Endothelial cell of umbilical vein (primary cell): ENCODE measurements at places on chromosomes 4 and X. TPM values are rescaled to one million over a fixed set of nuclear protein-coding genes. Genes with fewer than 3 reads are reported as not detected.
A peak's percentile ranks its signal among the peaks of the same experiment; 100 is the strongest.

DNA sequence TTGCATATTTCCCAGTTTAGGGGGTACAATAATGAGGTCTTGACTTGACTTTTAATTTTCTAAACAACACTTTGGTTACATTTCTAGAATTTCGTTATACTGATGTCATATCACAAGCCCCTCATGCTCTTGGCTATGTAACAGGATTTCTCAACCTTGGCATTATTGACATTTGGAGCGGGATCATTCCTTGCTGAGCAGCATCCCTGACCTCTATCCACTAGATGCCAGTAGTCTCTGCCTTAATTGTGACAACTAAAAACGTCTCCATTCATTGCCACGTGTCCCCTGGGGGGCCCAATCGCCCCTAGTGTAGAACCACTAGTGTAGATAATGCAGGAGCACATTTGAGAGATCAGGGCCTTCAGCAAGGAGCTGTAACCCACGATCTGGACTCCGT lies 234.2 kb upstream of the MID1 start:
- no peak overlapping the region for H3K27ac ChIP-seq
- no peak for DNase-seq
- no peaks in the 10 kb centered on the region for H3K4me1 ChIP-seq
- H3K27me3 ChIP-seq: no peaks in the 10 kb centered on the region

GRCh38 chr4:71659979-71660378 lies 123.9 kb downstream of the GC start:
- no peak overlapping the region for H3K27ac ChIP-seq
- H3K4me3 ChIP-seq: no peak overlapping the region
- DNase-seq: no peak
- no peaks in the 10 kb centered on the region for H3K36me3 ChIP-seq

DNA sequence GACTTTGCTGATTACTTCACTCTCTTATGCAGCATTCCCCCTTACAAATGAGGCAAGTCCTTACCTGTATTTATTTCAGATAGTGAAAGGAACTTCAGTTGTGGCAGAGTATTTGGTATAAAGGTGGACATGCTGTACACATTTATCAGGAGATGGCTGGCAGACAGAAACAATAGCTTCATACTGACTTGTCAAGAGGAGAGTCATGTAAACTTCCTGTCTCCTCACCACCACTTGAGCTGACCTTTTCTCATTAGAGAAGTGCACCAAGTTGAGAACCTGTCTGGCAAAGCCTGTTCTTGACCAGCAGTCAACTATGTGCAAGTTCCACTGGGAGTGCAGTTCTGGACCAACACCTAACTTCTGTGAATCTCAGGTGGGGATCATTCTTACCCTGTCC lies 80.8 kb downstream of the LARP1B start:
- H3K27me3 ChIP-seq: no peaks in the 10 kb centered on the region
- no peaks in the 10 kb centered on the region for H3K36me3 ChIP-seq
- H3K4me3 ChIP-seq: no peak overlapping the region
- H3K27ac ChIP-seq: no peak overlapping the region
- peak; percentile 19 for DNase-seq

- DNase-seq: no peak
- no peaks in the 10 kb centered on the region for H3K27me3 ChIP-seq
Observed at GRCh38 chr4:107721436-107722100, 1.5 kb upstream of the PAPSS1 start.

GRCh38 chr4:40214038-40214437 lies 17.2 kb downstream of the RHOH start:
- H3K4me1 ChIP-seq: no peaks in the 10 kb centered on the region
- no peak for DNase-seq
- no peaks in the 10 kb centered on the region for H3K36me3 ChIP-seq

DNA sequence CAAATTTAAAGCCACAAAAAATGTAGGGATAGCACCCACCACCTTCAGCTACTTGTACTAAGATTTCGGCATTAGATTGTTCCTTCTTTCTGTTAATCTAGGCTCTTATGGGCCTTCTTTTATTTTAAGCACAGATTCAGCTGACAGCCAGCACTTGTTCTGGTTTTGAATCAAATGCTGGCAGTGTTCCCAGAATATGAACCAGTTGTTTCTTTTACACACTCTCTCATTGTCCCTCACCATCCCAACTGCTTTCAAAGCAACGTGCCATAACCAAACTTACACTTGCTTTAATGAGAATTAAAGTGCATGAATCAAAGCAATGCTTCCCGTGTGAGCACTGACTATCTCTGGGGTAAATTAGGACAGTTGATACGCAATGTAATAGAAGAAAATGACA lies 744.5 kb upstream of the FAM241A start:
- H3K4me3 ChIP-seq: no peak overlapping the region
- peak; percentile 39 for DNase-seq
- no peaks in the 10 kb centered on the region for H3K36me3 ChIP-seq
- H3K4me1 ChIP-seq: no peaks in the 10 kb centered on the region
- no peaks in the 10 kb centered on the region for H3K27me3 ChIP-seq

- H3K36me3 ChIP-seq: no peaks in the 10 kb centered on the region
- DNase-seq: peak; percentile 6
- no peak overlapping the region for H3K4me3 ChIP-seq
- no peak overlapping the region for H3K27ac ChIP-seq
- no peaks in the 10 kb centered on the region for H3K4me1 ChIP-seq
Observed at GRCh38 chr4:120816296-120816965, 106.1 kb downstream of the PRDM5 start.

Gene MAGEC1
- total RNA-seq: not detected in 2 replicates

DNA sequence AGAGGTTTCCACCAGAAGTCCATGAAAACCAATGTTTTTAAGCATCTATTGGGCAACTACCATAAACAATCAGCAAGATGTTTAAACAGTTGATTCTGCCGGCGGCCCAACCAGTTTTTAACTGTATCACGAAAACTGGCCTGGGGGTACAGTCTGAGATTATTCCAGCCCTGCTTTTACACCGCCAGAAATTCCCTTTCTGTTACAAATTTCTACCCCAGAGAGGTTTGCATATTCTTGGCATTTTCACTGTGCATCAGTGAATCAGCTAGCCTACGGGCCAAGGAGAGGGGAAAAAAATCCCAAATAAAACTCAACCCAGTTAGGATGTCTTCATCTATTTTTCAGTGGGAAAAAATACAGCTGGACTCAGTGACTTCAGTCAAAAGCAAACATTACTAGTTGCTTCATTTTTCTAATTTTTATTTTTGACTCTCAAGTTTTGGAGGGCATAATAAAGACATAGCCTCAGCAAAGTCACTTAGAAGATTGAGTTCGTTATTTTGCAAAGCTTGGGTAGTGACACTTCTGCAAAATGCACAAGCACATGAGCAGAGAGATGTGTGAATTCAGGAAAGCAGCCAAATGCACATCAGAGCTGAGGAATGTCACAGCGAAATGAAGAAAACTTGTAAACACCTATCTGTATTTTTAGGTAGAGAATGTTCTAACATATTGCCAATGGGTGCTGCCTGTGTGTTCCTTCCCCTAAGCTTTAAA lies 167.8 kb upstream of the GK2 start:
- no peak overlapping the region for H3K27ac ChIP-seq
- DNase-seq: peak; percentile 3
- peaks cover 2% of the 10 kb centered on the region for H3K27me3 ChIP-seq
- H3K36me3 ChIP-seq: no peaks in the 10 kb centered on the region

GRCh38 chrX:20265726-20266681 lies 705 bp downstream of the RPS6KA3 start:
- peak; percentile 3 for DNase-seq
- H3K4me3 ChIP-seq: peak overlapping the region; percentile 73
- no peaks in the 10 kb centered on the region for H3K27me3 ChIP-seq
- no peaks in the 10 kb centered on the region for H3K36me3 ChIP-seq
- peaks cover 23% of the 10 kb centered on the region for H3K4me1 ChIP-seq

Gene SLC2A9
- total RNA-seq: 1.5 and 1.6 TPM in 2 replicates

GRCh38 chrX:20461576-20461975 lies 194.9 kb upstream of the RPS6KA3 start:
- H3K36me3 ChIP-seq: no peaks in the 10 kb centered on the region
- no peak overlapping the region for H3K4me3 ChIP-seq
- no peaks in the 10 kb centered on the region for H3K27me3 ChIP-seq
- H3K4me1 ChIP-seq: peaks cover 4% of the 10 kb centered on the region
- peak; percentile 48 for DNase-seq

GRCh38 chr4:87910795-87911194 lies 64.7 kb upstream of the SPP1 start:
- H3K36me3 ChIP-seq: no peaks in the 10 kb centered on the region
- no peak overlapping the region for H3K4me3 ChIP-seq
- H3K4me1 ChIP-seq: no peaks in the 10 kb centered on the region
- H3K27me3 ChIP-seq: no peaks in the 10 kb centered on the region
- no peak for DNase-seq

GRCh38 chr4:158850800-158851644 lies 82.2 kb downstream of the FNIP2 start:
- H3K4me3 ChIP-seq: no peak overlapping the region
- H3K27me3 ChIP-seq: no peaks in the 10 kb centered on the region
- DNase-seq: peak; percentile 66

- peaks cover 17% of the 10 kb centered on the region for H3K36me3 ChIP-seq
- peaks cover 32% of the 10 kb centered on the region for H3K4me1 ChIP-seq
- H3K4me3 ChIP-seq: no peak overlapping the region
Observed at GRCh38 chr4:57044279-57044678, 65.6 kb downstream of the POLR2B start.

GRCh38 chrX:130053236-130053635 lies 57.1 kb downstream of the ELF4 start:
- H3K36me3 ChIP-seq: peaks cover 9% of the 10 kb centered on the region
- H3K4me3 ChIP-seq: no peak overlapping the region
- DNase-seq: no peak
- H3K27me3 ChIP-seq: no peaks in the 10 kb centered on the region
- no peak overlapping the region for H3K27ac ChIP-seq
- no peaks in the 10 kb centered on the region for H3K4me1 ChIP-seq

Gene SMARCA1
- total RNA-seq: 29.3 and 29.7 TPM in 2 replicates

- no peak for DNase-seq
- no peaks in the 10 kb centered on the region for H3K27me3 ChIP-seq
- no peaks in the 10 kb centered on the region for H3K36me3 ChIP-seq
- H3K4me3 ChIP-seq: no peak overlapping the region
Observed at GRCh38 chr4:66339007-66339406, 668.7 kb upstream of the EPHA5 start.

Gene RRH
- total RNA-seq: 0.31 TPM in 1 of 2 replicates, not detected in the other

Gene JADE3
- 16.3 and 18.4 TPM in 2 replicates for total RNA-seq

GRCh38 chr4:183637461-183637860 lies 21.5 kb downstream of the RWDD4 start:
- no peaks in the 10 kb centered on the region for H3K27me3 ChIP-seq
- H3K4me1 ChIP-seq: peaks cover 11% of the 10 kb centered on the region
- no peaks in the 10 kb centered on the region for H3K36me3 ChIP-seq
- H3K4me3 ChIP-seq: no peak overlapping the region

DNA sequence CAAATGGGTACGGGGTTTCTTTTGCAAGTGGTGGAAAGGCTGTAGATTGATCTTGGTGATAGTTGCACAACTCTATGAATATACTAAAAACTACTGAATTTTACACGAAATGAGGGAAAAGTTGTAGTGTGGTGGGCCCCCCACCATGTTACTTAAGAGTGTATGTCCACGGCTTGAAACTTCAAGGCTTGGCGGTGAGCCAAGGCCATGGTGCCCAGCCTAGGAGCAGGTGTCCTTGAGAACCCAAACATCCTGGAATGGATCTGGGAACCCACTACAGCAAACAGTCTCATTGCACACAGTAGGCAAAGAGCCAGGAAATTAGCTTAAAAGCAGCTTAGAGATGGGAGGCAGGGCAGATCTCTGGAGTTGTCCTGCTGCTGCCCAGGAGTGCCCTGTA lies 62.9 kb downstream of the BRCC3 start:
- no peak for DNase-seq
- H3K4me1 ChIP-seq: no peaks in the 10 kb centered on the region
- no peaks in the 10 kb centered on the region for H3K36me3 ChIP-seq
- H3K4me3 ChIP-seq: no peak overlapping the region

DNA sequence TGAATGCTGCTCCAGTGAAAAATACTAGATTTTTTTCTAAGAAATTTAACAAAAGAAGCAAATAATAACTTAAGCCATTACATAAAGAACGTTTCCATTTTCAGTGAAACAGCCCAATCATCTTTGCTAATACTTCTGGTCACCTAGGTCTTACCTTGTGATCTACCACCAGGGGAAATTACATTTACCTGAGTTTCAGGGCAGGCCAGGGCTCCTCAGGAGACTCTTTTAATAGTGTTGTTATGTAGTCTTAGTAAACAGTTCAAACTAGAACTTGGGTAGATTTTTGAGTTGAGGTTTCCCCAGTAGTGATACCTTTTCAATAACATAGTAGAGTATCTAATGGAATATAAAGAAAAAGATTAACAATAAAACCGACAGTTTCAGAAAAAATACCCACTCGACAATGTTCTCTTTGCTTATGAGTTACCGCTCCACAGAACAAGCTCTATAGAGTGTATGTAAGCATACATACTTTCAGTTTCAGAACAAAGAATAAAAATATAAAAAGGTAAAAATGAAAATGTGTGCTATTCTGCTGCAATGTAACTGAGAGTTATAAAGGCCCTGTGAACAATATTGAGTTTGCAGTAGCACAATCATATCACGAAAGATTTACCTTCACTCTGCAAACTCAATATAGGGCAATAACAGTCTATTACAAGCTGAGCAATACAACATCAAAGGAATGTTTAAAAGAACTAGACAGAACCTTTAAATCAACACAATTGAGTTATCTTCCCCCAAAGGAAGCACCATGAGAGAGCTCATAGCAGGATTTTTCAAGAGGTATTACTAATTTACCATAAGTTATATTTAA lies 165.8 kb downstream of the ATOH1 start:
- no peak overlapping the region for H3K4me3 ChIP-seq
- no peaks in the 10 kb centered on the region for H3K27me3 ChIP-seq
- no peaks in the 10 kb centered on the region for H3K36me3 ChIP-seq
- no peaks in the 10 kb centered on the region for H3K4me1 ChIP-seq
- no peak for DNase-seq

GRCh38 chrX:16828124-16828908 lies 41.8 kb downstream of the RBBP7 start:
- peak overlapping the region; percentile 74 for H3K27ac ChIP-seq
- H3K36me3 ChIP-seq: no peaks in the 10 kb centered on the region
- no peak overlapping the region for H3K4me3 ChIP-seq
- no peaks in the 10 kb centered on the region for H3K27me3 ChIP-seq
- H3K4me1 ChIP-seq: peaks cover 31% of the 10 kb centered on the region
- DNase-seq: peak; percentile 66

GRCh38 chrX:8913655-8914409 lies 112.6 kb upstream of the FAM9A start:
- no peak for DNase-seq
- no peaks in the 10 kb centered on the region for H3K4me1 ChIP-seq
- no peak overlapping the region for H3K27ac ChIP-seq
- H3K27me3 ChIP-seq: no peaks in the 10 kb centered on the region
- no peak overlapping the region for H3K4me3 ChIP-seq

GRCh38 chrX:103170216-103170615 lies 44.7 kb upstream of the BEX4 start:
- no peak overlapping the region for H3K4me3 ChIP-seq
- no peaks in the 10 kb centered on the region for H3K27me3 ChIP-seq
- peak; percentile 9 for DNase-seq
- H3K27ac ChIP-seq: no peak overlapping the region
- H3K4me1 ChIP-seq: no peaks in the 10 kb centered on the region

DNA sequence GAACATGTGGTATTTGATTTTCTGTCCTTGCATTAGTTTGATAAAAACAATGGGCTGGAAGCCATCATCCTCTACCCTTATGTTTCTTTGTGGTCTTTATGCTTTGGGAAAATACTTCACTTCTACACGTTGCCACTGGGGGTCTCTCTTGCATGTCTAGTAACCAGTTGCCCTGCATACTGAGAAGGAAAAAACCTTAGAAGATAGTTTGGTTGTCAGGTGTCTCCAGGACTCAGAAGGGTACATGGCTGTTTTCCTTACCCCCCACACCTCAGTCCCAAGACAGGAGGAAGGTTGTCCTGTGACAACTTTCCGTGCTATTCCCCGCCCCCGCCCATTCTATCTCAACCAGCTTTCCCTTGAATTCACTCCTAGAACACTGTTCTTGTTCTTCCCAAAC lies 62.1 kb upstream of the LANCL3 start:
- no peaks in the 10 kb centered on the region for H3K4me1 ChIP-seq
- no peaks in the 10 kb centered on the region for H3K36me3 ChIP-seq
- no peak overlapping the region for H3K27ac ChIP-seq
- no peak overlapping the region for H3K4me3 ChIP-seq

Gene FAM47A
- not detected in 2 replicates for total RNA-seq
